Type B pancreatic cell (in vitro differentiated cells): ENCODE measurements at places on chromosomes 11 and 22. TPM values are rescaled to one million over a fixed set of nuclear protein-coding genes. Genes with fewer than 3 reads are reported as not detected.

- H3K27me3 ChIP-seq, result no peaks in the 10 kb centered on the region
- H3K27ac ChIP-seq, result no peak overlapping the region
- no peak for DNase-seq
- peaks cover 26% of the 10 kb centered on the region for H3K4me1 ChIP-seq
- H3K4me3 ChIP-seq, result no peak overlapping the region
Measured at GRCh38 chr11:110951950-110952503, 239.8 kb upstream of the ARHGAP20 start.

GRCh38 chr22:43148581-43148980 lies 2.8 kb upstream of the TSPO start:
- no peak overlapping the region for H3K4me3 ChIP-seq
- DNase-seq, result no peak
- no peak overlapping the region for H3K27ac ChIP-seq
- peaks cover 15% of the 10 kb centered on the region for H3K4me1 ChIP-seq
- H3K27me3 ChIP-seq, result peaks cover 6% of the 10 kb centered on the region
- H3K36me3 ChIP-seq, result no peaks in the 10 kb centered on the region

DNA sequence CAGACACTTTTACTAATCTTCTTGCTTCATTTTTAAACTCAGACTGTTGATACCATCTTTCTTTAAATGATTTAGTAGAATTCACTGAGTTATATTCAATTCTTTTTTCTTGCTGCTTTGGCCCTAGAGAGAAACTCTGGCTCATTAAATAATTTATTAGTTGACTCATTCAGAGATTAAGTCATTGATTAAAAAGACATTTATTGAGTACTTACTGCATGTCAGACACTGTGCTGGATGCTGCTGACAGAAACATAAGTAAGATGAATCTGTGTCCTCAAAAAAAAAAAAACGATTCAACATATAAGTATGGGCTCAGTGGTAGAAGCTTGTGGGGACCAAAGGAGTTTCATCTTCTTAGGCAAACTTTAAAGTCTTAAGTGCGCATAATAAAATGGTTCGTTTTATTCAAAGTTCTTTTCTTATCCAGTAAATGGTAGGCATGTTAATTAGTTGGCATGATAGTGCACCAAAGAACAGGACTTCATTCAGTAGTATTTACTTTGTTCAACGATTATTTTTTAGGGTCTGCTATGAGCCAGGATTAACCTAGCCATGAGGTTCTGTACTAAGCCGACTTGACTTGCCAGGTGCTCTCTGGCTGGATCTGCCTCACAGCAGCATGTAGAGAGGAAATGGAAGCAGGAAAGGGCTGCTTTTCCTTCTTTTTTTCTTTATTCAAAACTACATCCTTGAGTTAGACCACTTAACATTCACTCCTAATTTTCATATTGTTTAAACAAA lies 281.0 kb upstream of the CTSC start:
- peaks cover 11% of the 10 kb centered on the region for H3K4me1 ChIP-seq
- DNase-seq, result no peak
- H3K36me3 ChIP-seq, result no peaks in the 10 kb centered on the region
- peaks cover 11% of the 10 kb centered on the region for H3K27me3 ChIP-seq
- no peak overlapping the region for H3K4me3 ChIP-seq

- no peaks in the 10 kb centered on the region for H3K4me1 ChIP-seq
- no peak for DNase-seq
- H3K4me3 ChIP-seq, result no peak overlapping the region
- H3K27me3 ChIP-seq, result no peaks in the 10 kb centered on the region
- peaks cover 4% of the 10 kb centered on the region for H3K36me3 ChIP-seq
Measured at GRCh38 chr11:7495882-7496551, 10.7 kb downstream of the OLFML1 start.

- H3K36me3 ChIP-seq, result peaks cover 4% of the 10 kb centered on the region
- H3K4me1 ChIP-seq, result peaks cover 52% of the 10 kb centered on the region
- peak overlapping the region; percentile 30 for H3K27ac ChIP-seq
- peak overlapping the region; percentile 75 for H3K4me3 ChIP-seq
Measured at GRCh38 chr11:3153291-3153861, 11.7 kb downstream of the OSBPL5 start.

DNA sequence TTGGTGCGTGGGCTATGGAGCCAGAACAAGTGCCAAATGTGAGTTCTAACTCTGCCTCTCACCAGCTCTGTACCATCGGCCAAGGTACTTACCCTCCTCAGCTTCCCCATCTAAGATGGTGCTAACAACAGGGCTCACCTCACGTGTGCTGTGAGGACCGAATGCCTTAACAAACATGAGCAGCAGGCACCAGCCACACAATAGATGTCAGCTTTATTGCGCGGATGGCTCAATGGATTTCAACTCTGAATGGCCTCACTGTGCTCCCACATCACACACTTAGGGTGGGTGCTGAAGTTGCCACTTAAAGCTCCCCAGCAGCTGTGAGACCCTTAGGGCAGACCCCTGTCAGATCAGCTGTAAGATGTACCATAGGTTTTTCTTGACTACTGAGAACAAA lies 24.1 kb downstream of the RELT start:
- H3K27ac ChIP-seq, result no peak overlapping the region
- peaks cover 5% of the 10 kb centered on the region for H3K4me1 ChIP-seq
- H3K36me3 ChIP-seq, result no peaks in the 10 kb centered on the region
- H3K4me3 ChIP-seq, result no peak overlapping the region

- no peak overlapping the region for H3K4me3 ChIP-seq
- DNase-seq, result no peak
- no peaks in the 10 kb centered on the region for H3K36me3 ChIP-seq
- H3K27me3 ChIP-seq, result peaks cover 29% of the 10 kb centered on the region
- H3K4me1 ChIP-seq, result peaks cover 28% of the 10 kb centered on the region
- no peak overlapping the region for H3K27ac ChIP-seq
Measured at GRCh38 chr22:42461511-42461910, 29.3 kb upstream of the NFAM1 start.

DNA sequence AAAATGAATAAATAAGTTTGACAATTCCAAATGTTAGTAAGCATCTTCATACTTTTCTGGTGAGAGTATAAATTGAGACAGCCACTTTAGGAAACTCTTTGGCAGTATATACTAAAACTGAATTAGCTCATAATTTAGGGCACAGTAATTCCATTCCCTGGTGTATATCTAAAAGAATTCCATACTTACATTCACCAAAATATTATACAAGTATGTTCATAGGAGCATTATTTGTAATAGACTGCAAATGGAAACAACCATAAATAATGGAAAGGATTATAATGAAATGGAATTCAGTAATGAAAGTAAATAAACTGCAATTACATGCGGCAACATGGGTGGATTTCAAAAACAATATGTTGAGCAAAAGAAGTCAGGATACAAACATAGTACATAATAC lies 315.8 kb upstream of the LRRC4C start:
- H3K4me3 ChIP-seq, result no peak overlapping the region
- DNase-seq, result no peak
- H3K27ac ChIP-seq, result no peak overlapping the region
- H3K27me3 ChIP-seq, result no peaks in the 10 kb centered on the region

GRCh38 chr22:22026157-22026831 lies 43.7 kb upstream of the TOP3B start:
- no peaks in the 10 kb centered on the region for H3K4me1 ChIP-seq
- no peaks in the 10 kb centered on the region for H3K36me3 ChIP-seq
- H3K4me3 ChIP-seq, result no peak overlapping the region

The MTMR2 gene
- 34.4 and 38.9 TPM in 2 replicates for total RNA-seq

The MARK2 gene
- 52.8 and 73.5 TPM in 2 replicates for total RNA-seq

The BATF2 gene
- 1.0 TPM in 2 replicates for total RNA-seq
